ENCODE measurements at places on chromosomes 6 and 20.

DNA sequence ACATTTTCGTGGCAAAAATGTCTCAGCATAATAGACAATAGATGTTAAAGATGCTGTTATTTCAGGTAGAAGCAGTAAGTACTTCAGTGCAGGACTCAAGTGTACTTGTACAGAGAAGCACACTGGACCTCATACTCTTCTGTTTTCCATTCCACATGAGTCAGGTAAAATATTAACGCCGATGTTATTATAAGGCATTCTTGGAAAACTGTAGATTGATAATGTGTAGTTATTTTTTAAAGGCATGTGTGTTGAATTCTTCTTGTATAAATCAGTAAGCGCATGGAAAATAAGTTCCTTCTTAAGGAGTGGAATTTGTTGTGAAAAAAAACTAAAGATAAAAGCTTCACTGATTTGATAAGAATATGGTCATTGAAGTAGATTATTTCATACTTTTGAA is 45.8 kb downstream of the DOP1A start:
- no peak for DNase-seq

DNA sequence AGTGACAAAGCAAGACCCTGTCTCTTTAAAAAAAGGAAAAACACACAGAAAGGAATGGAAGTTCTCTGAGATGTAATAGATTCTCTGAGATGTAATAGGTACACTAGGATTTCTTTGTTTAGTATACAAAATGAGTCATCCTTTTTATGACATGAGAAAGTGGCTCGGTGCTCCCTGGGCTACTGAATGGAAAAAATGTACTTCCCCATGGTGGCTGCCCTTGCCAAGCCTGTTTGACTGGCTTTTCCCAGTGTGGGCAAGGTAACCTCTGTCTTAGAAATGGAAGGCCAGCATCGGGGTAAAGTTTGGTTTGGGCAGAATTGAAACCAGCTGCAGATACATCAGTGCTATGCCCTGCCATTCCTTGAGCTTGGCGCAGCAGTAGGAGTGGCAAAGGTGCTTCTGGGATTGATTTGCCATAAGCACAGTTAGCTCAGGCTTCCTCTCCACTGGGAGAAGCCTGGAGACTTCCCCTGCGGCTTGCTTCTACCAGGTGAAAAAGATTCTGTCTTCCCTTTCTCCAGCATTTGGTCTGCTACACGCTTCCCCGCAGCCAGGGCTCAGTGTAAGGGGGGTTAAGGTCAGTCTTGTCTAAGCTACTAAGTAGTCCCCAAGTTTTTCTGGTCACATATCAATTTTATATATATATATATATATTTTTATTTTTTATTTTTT is 24.5 kb downstream of the ARFGEF2 start:
- DNase-seq, result peak; percentile 24

DNA sequence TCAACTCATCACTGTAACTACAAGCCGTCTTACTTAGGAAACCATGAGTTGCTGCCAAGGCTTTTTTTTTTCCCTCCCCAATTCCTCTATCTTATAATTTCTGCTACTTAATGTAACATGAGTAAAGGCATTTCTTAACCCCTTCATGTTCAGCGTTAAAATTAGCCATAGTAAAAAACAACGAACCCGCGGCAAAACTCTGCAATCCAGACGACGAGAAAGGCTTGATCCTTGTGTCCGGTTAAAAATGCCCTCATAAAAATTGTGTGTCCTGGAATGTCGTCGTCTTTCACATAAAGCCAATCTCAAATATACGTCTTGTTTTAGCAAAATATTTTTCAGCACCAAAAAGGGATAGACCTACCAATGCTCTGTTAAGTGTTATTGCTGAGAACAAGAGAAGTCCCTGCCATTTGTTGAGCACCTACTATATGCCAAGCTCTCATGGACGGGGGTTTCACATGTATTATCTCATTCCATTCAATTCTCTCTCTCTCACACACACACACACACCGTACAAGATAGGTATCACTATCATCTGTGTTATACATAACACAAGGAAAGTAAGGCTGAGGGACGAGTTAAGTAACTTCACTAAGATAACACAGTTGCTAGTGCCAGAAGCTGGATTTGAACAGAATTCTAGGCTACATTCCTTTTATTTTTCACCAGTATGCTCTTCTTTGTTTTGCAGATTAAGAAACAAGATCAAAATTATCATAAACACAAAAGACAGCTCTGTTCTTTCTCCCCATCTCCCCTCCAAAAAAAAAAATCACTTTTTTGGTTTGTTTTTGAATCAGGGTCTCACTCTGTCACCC is 683 bp upstream of the ARHGAP18 start:
- no peak for DNase-seq

GRCh38 chr6:150894935-150895552 is 29.5 kb downstream of the MTHFD1L start:
- no peak for DNase-seq

DNA sequence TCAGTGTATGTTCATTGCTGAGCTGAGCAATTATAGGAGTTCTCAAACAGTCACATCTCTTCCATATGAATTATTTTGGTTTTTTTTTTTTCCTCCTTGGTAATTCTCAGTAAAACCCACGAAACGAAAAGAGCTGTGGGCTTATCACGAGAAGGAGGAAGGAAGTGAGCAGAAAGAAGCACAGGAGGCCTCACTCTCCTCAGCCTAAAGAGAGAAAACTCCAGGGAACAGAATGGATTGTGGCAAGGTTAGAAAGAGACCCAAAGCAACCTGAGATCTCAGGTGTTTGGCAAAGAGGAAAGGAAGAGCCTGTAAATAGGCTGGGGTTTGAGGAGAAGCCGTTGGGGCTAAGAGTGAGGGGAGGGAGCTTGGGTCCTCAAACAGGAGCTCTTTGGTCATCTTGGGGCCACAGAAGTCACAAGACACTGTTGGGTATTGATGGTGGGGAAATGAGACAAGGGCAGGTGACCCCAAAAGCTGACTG is 67.8 kb upstream of the CITED2 start:
- DNase-seq, result no peak

DNA sequence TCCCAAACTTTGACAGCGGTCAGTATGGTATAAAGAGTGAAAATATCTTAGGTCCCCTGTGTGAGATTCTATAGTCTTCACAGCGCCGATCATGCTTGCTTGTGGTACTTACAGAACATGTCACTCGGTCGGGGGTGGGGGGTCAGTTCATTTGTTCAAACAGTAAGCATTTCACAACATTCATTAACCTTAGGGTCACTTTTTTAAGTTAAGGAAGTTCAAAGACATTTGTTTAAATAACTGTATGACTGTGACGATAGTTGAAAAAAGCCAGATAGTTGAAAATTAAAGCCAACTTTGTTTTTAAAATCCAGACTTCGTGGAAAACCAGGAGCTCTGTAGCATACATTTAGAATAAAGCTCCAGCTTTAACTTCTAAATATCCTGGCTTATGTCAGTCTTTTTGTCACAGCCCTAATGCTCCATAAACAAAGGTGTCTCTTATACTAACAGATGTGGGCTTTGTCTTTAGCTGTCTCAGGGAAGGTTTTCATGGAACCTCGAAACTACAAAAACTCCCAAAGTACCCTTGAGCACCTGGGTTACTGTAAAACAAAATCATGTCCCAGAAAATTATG is 57.9 kb upstream of the PHACTR2 start:
- DNase-seq, result no peak

GRCh38 chr6:27668442-27669294 is 195.8 kb upstream of the ZNF184 start:
- DNase-seq, result peak; percentile 60

DNA sequence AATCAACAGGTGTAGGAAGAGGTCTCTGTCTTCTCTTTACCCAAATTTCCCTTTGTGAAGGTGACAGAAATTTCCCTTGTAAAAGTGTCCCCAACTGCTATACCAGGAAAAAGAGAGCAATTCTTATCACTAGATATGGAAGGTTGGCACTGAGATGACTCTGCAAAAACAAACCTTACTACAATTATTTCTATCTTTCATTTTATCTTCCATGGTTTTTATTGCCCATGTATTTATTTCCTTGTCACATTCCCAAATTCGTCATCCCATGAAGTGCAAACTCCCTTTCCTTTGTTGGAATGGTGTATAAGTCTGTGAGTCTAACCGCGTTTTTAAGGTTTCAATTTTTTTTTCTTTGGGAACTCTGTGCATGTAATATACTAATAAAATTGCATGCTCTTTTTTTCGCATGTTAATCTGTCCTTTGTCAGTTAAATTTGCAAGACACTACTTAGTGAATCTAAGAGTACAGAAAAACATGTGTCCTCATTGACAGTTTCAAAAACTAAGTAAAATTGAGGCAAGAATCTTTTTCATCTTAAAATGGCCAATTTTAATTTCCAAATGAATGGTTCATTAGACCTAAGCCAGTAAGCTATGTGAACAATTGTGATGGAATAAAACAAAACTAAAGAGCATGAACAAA is 35.4 kb upstream of the HFE start:
- DNase-seq, result no peak

GRCh38 chr20:33081411-33082154 is 2.1 kb downstream of the BPIFB4 start:
- no peak for DNase-seq

- peak; percentile 28 for DNase-seq
Observed at GRCh38 chr6:146433881-146434731, 109.5 kb upstream of the RAB32 start.

DNA sequence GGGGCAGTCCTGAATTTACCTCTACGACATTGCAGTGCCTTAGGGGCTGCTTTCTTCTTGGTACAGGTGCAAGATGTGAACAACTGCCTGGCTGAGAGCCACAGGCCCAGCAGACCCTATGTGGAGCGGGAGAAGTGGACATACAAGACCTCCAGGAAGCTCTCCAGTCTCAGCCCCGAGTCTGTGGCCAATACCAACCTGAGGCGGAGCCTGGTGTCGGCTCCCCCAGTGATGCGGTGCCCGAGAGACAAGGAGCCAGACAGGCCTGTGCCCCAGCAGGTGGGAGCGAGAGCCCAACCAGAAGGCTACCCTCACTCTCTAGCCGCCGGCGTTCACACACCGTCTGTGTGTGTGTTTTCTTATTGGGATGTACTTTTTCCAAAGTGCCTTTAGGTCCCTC is 59.6 kb downstream of the EFCAB8 start:
- DNase-seq, result no peak

GRCh38 chr20:44215125-44215524 is 4.6 kb upstream of the OSER1 start:
- DNase-seq, result peak; percentile 79
